ENCODE measurements at places on chromosomes 11 and 22.

DNA sequence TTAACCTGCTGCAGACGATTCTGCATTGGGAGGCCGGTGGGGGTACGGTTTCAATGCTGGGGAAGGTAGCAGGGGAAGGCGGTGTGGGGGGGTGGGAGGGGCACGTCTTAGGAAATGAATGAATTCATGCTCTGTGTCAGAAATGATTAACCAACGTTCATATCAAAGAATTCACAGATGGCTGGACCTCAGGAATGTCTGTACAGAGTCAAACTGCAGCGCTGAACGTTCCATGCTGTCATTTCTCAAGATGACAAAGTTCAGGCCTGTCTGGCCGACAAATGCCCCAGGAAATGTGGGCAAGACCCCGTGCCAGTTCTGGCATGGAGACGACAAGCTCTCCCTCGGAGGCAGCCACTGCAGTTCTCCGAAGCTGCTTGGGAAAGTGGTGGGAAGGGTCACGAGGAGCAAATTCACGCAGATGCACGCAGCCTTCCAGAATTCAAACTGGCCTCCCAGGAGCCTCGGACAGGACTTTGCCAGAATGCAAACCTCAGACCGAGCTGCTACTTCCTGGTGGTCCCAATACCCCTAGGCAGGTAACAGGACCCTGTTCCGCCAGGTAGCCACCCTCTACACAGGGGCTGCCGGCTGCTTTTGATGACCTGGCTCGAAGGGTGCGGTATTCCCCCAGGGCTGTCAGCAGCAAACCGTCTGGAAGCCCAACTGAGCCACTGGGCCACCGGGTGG lies 81.5 kb downstream of the TRMU start:
- H3K36me3 ChIP-seq = peaks cover 9% of the 10 kb centered on the region
- H3K27me3 ChIP-seq = no peaks in the 10 kb centered on the region
- H3K4me3 ChIP-seq = no peak overlapping the region
- no peak overlapping the region for H3K27ac ChIP-seq
- no peak for DNase-seq

DNA sequence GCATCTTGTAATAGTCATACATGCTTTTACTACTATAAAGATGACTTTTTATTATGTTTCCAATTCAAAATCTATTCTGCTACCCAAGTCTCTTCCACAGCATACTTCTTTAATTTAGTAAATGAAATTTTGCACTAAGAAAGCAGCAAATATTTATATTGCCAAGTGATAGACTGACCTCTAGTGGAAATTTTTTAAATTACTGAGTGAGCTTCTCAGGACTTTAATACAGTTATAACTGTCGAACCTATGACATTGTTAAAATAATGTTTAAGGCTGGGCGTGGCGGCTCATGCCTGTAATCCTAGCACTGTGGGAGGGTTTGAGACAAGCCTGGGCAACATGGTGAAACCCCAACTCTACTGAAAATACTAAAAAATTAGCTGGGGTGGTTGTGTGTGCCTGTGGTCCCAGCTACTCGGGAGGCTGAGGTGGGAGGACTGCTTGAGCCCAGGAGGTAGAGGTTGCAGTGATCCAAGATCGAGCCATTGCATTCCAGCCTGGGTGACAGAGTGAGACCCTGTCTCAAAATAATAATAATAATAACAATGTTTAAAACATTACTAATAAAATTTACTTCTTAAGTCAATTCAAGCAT lies 27.3 kb downstream of the STK33 start:
- no peaks in the 10 kb centered on the region for H3K36me3 ChIP-seq
- H3K27me3 ChIP-seq = peaks cover 1% of the 10 kb centered on the region
- no peak overlapping the region for H3K27ac ChIP-seq
- DNase-seq = no peak
- no peaks in the 10 kb centered on the region for H3K4me1 ChIP-seq

- DNase-seq = no peak
- H3K4me1 ChIP-seq = no peaks in the 10 kb centered on the region
- H3K27me3 ChIP-seq = no peaks in the 10 kb centered on the region
- H3K36me3 ChIP-seq = peaks cover 43% of the 10 kb centered on the region
Observed at GRCh38 chr22:47030143-47030661, 267.8 kb downstream of the TBC1D22A start.

GRCh38 chr11:99739464-99740089 lies 718.8 kb downstream of the CNTN5 start:
- H3K36me3 ChIP-seq = no peaks in the 10 kb centered on the region
- no peak for DNase-seq
- no peaks in the 10 kb centered on the region for H3K27me3 ChIP-seq

DNA sequence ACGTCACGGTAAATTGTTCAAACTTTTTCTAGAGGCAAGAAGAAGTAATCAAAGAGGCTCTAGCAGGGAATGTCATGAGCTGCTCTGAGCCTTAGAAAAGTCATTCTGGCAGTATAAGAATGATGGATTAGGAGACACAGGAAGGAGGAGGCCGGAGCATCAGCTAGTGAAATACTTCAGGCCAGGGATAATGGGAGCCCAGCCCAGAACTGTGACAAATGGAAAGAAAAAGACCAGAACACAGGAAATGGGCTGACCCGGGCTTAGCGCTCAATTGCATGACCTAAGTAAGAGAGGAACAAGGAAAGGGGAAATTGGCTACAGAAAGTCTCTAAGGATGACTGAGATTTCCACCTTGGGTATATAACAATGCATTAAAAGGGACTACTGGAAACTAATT lies 108.6 kb downstream of the LARGE1 start:
- H3K36me3 ChIP-seq = peaks cover 20% of the 10 kb centered on the region
- no peak overlapping the region for H3K27ac ChIP-seq
- no peak for DNase-seq
- H3K4me1 ChIP-seq = peaks cover 41% of the 10 kb centered on the region
- H3K4me3 ChIP-seq = no peak overlapping the region

DNA sequence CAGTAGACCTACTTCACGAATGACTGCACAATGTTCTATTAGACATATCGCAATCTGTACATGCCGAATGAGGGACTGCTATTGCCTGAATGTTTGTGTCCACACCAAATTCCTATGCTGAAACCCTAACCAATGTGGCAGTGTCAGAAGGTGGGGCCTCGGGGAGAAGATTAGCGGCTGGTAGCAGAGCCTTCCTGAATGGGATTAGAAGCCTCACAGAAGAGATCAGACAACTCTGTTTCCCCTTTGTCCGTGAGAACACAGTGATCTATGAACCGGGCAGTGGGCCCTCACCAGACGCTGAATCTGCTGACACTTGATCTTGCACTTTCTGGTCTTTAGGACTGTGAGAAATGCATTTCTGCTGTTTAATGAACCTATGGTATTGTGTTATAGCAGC lies 33.1 kb downstream of the LRFN4 start:
- H3K4me1 ChIP-seq = peaks cover 3% of the 10 kb centered on the region
- no peaks in the 10 kb centered on the region for H3K36me3 ChIP-seq
- H3K27me3 ChIP-seq = peaks cover 16% of the 10 kb centered on the region
- no peak for DNase-seq
- no peak overlapping the region for H3K27ac ChIP-seq

- no peak overlapping the region for H3K4me3 ChIP-seq
- no peak overlapping the region for H3K27ac ChIP-seq
- no peaks in the 10 kb centered on the region for H3K4me1 ChIP-seq
- H3K27me3 ChIP-seq = no peaks in the 10 kb centered on the region
- no peaks in the 10 kb centered on the region for H3K36me3 ChIP-seq
Observed at GRCh38 chr11:99432677-99433076, 411.9 kb downstream of the CNTN5 start.

DNA sequence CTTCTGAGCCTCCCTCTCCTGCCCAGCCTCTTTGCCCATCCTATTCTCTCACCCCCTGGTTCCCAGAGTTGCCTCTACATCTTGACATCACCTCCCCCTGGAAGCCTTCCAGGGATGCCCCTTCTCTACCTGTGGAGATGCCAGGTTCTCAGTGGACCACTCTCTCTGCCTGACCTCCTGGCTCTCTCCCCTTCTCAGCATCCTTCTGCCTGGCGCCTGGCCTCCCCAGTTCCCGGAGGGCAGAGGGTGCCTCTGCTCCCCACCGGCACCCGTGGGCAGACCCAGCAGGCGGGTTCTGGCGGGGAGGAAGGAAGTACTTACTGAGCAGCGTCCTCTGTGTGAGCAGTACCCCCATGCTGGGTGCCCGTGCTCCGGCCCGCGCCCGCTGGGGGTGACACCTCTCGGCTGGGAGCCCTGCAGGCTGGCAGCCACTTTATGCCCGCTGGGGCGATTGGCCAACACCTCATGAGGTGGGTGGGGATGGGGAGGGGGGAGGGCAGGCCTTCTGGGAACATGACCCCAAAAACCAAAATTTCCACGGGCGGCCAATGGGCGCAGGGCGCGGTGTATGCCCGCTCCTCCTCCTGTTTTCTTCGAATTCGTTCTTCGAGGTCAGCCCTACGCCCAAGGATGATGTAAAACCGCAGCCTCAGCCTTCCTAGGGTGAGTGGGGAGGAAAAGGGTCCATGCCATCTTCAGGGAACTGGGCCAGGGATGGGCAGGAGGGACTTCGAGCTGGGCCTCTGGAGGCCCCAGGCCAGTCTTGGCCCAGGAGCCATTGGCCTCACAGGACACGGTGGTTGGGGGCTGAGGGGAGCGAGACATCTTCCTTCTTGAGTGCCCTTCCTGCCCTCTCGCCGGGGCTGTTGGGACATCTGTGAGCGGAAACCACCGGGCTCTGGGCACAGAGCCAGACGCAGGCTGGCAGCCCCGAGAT lies at the start of gene OSM:
Gene OSM (minus strand): TSS at position 407 of the 937 bp plus-strand sequence. CDS start 52 bp downstream, at position 355.
- peaks cover 32% of the 10 kb centered on the region for H3K4me1 ChIP-seq
- H3K27me3 ChIP-seq = no peaks in the 10 kb centered on the region
- H3K27ac ChIP-seq = peak within 1 kb of the TSS; percentile 97
- H3K36me3 ChIP-seq = peaks cover 11% of the 10 kb centered on the region
- DNase-seq = peak; percentile 56

DNA sequence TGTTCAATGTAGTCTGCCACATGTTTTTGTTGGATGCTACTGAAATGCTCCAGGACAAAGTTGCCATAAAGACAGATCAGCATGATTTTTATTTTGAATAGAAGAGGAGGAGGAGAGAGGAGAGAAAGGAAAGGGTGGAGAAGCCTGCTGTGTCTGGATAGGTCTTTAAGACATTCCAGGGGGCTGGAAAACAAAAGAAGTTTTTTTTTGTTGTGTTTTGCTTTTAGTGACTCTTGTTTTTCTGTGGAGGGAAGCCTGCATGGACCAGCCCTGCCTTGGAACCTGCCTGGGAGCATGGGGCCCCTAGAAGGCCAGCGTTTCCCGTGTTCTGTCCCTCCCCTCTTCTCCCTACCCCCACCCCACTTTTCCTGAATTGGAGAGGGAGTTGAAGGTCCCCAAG lies 2.3 kb downstream of the TSPAN18 start:
- H3K36me3 ChIP-seq = peaks cover 2% of the 10 kb centered on the region
- H3K4me1 ChIP-seq = peaks cover 19% of the 10 kb centered on the region
- H3K27ac ChIP-seq = no peak overlapping the region
- no peak for DNase-seq
- peaks cover 15% of the 10 kb centered on the region for H3K27me3 ChIP-seq
- peak overlapping the region; percentile 63 for H3K4me3 ChIP-seq

GRCh38 chr11:83157594-83158356 lies 844 bp downstream of the PCF11 start:
- H3K36me3 ChIP-seq = peaks cover 53% of the 10 kb centered on the region
- peak overlapping the region; percentile 100 for H3K4me3 ChIP-seq
- DNase-seq = peak; percentile 43
- H3K27me3 ChIP-seq = no peaks in the 10 kb centered on the region

DNA sequence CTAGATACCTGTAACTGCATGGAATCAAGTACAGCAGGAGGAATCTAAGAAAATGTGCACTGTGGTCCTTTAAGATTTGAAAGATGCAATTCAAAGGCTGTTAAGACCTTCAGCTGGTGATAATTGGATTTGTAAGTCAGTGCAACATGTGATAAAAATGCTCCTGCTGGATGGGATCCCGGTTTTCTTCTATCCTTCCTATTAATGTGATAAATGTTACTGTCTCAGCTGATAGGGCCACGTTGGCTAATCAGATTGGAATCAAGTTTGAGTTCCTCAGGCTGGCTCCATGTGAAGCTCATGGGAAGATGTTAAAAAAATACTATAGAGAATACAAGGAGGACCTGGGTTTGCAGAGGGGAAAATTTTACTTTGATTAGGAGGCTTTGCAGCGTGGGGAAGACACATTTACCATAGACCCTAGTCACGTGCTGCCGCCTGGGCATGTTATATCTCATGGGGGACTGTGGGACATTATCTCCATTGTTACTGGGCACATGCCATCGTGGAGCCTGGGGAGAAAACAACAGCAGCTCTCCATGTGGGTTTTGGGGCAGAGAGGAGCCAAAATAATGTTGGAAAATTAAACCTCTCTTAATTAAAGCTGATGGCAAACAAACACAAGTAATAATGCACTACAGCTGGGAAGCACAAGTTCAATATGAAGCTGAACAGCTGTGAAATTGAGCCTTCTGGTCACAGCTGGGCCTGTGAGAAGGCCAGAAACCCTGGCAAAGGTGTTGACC lies 652.5 kb downstream of the NTM start:
- no peak overlapping the region for H3K4me3 ChIP-seq
- no peak overlapping the region for H3K27ac ChIP-seq
- H3K4me1 ChIP-seq = no peaks in the 10 kb centered on the region

- H3K27me3 ChIP-seq = no peaks in the 10 kb centered on the region
- H3K27ac ChIP-seq = no peak overlapping the region
- no peaks in the 10 kb centered on the region for H3K4me1 ChIP-seq
- no peak for DNase-seq
- H3K36me3 ChIP-seq = no peaks in the 10 kb centered on the region
Observed at GRCh38 chr11:16408619-16409018, 52.3 kb upstream of the SOX6 start.

DNA sequence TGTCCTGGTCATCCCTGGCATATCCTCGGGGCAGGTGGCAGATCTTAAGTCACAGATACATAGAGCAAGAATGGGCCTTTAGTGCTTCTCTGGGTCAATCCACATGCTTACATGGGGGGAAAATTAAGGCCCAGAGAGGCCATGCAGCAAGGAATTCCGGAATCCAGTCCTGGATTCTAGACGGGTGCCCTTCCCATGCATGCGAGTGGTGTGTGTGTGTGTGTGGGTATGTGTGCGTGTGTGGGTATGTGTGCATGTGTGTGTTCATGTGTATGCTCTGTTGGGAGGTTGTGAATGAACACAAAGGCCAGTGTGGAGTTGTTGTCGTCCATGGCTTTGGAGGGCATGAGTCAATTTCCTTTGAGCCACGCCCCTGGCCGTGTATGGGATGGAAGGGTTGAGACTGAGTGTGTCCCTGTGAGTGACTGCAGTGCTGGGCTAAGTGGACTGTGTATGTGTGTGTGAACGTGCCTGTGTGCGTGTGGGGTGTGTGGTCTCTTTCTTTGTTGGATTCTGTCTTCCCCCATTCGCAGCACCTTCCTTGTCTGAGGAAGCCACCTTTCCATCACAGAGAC lies 33.4 kb upstream of the EIF3D start:
- no peak for DNase-seq
- H3K27ac ChIP-seq = no peak overlapping the region
- peaks cover 7% of the 10 kb centered on the region for H3K4me1 ChIP-seq
- peaks cover 12% of the 10 kb centered on the region for H3K27me3 ChIP-seq

- no peaks in the 10 kb centered on the region for H3K36me3 ChIP-seq
- no peak overlapping the region for H3K4me3 ChIP-seq
- no peak for DNase-seq
- no peak overlapping the region for H3K27ac ChIP-seq
Observed at GRCh38 chr11:107140983-107141382, 122.7 kb upstream of the GUCY1A2 start.

GRCh38 chr11:132540581-132540980 lies 991.7 kb downstream of the OPCML start:
- H3K4me3 ChIP-seq = no peak overlapping the region
- H3K27ac ChIP-seq = no peak overlapping the region
- DNase-seq = no peak

- no peak overlapping the region for H3K27ac ChIP-seq
- H3K36me3 ChIP-seq = no peaks in the 10 kb centered on the region
- peaks cover 16% of the 10 kb centered on the region for H3K4me1 ChIP-seq
- no peaks in the 10 kb centered on the region for H3K27me3 ChIP-seq
- no peak for DNase-seq
Observed at GRCh38 chr11:120923866-120924508, 99.9 kb upstream of the TBCEL start.
